ENCODE measurements at places on chromosomes 3 and 15. TPM values are rescaled to one million over a fixed set of nuclear protein-coding genes. Genes with fewer than 3 reads are reported as not detected.

DNA sequence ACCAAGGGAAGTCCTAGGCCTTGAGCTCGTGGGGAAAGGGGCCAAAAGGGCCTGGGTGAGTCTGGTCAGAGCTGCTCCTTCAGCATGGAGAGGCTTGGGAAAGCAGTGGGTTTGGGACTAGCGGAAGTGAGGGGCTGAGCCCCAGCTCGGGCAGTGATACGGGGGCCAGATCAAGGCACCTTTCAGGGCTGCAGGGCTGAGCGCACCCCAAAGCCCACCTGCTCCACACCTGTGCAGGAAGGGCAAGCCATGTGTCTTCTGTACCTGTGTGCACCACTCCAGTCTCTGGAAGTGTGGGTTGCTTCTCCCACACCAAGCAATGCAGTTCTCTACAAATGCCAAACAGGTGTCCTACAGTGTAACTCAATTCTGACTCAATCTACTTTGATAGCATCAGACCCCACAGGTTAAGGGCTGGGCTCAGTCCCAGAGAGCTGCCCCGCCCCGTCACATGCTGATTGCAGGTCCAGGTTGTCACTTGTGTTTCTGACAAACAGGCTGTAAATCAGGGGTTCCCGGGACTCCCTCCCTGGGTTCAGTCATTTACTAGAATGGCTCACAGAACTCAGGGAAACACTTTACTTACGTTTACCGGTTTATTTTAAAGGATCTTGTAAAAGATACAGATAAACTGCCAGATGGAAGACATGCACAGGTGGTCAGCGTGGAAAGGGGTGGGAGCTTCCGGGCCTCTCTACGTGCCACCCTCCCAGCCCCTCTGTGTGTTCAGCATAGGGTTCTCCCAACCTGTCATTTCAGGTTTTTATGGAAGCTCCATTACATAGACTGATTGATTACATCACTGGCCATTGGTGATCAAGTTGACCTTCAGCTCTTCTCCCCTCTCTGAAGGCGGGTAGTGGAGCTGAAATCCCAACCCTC lies 28.8 kb upstream of the KLF13 start:
- no peaks in the 10 kb centered on the region for H3K27me3 ChIP-seq
- peaks cover 5% of the 10 kb centered on the region for H3K4me1 ChIP-seq
- H3K4me3 ChIP-seq: no peak overlapping the region
- no peaks in the 10 kb centered on the region for H3K36me3 ChIP-seq

GRCh38 chr15:83515164-83515563 lies 68.0 kb downstream of the SH3GL3 start:
- no peak overlapping the region for H3K27ac ChIP-seq
- H3K36me3 ChIP-seq: no peaks in the 10 kb centered on the region
- no peak overlapping the region for H3K4me3 ChIP-seq
- no peaks in the 10 kb centered on the region for H3K27me3 ChIP-seq
- no peak for DNase-seq

DNA sequence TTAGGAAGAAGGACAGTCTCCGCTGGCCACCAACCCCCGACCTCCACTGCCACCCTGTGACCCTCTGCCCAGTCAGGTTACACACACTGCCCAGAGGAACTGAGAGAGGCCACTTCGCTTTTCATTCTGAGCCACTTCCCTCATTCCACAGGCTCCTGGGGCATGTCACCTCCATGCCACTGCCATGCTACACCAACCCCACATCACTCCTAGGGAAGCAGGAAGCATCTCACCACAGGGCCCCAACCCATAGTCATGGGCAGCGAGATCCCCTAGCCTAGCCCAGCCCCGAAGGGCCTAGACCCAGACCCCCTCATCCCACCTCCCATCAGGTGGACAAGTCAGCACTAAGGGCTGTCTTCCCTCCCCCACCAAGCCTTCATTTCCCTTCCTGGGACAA lies 1.4 kb downstream of the PLCB2 start:
- H3K36me3 ChIP-seq: no peaks in the 10 kb centered on the region
- no peaks in the 10 kb centered on the region for H3K27me3 ChIP-seq
- peak overlapping the region; percentile 62 for H3K4me3 ChIP-seq
- DNase-seq: no peak

ATP2B2 gene
- total RNA-seq: not detected

MAGI1 gene
- total RNA-seq: 48.2 TPM

DNA sequence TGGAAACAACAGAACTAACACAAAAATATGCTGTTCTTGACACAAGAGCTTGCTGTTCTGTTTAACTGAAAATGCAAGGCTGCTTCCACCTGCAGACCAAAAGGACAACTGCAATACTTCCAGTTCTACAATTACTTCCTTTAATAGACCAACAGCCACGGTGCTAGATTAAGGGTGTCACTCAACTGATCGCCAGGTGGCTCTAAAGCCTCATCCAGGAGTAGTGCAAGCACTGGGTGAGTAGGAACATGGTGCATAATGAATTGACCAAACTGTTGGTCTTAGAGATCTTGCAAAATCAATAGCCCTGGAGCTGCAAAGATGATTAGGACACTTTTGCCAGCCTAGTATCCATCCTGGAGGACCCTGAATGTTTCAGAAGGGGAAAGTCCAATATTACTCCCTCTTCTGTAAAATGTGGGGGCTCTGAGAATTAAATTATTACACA lies 3.6 kb upstream of the CLDN16 start:
- peaks cover under 1% of the 10 kb centered on the region for H3K4me1 ChIP-seq
- H3K27me3 ChIP-seq: no peaks in the 10 kb centered on the region
- no peaks in the 10 kb centered on the region for H3K36me3 ChIP-seq
- DNase-seq: no peak
- no peak overlapping the region for H3K27ac ChIP-seq
- H3K4me3 ChIP-seq: no peak overlapping the region

HDC gene
- total RNA-seq: 4.0 TPM

BAHD1 gene
- total RNA-seq: 10.7 TPM

- H3K27ac ChIP-seq: no peak overlapping the region
- no peaks in the 10 kb centered on the region for H3K4me1 ChIP-seq
- H3K27me3 ChIP-seq: no peaks in the 10 kb centered on the region
- H3K36me3 ChIP-seq: no peaks in the 10 kb centered on the region
Measured at GRCh38 chr3:54982807-54983206, 54.9 kb upstream of the LRTM1 start.

THBS1 gene
- 1,389 TPM for total RNA-seq

MORC1 gene
- not detected for total RNA-seq

LXN gene
- total RNA-seq: 32.2 TPM

DNA sequence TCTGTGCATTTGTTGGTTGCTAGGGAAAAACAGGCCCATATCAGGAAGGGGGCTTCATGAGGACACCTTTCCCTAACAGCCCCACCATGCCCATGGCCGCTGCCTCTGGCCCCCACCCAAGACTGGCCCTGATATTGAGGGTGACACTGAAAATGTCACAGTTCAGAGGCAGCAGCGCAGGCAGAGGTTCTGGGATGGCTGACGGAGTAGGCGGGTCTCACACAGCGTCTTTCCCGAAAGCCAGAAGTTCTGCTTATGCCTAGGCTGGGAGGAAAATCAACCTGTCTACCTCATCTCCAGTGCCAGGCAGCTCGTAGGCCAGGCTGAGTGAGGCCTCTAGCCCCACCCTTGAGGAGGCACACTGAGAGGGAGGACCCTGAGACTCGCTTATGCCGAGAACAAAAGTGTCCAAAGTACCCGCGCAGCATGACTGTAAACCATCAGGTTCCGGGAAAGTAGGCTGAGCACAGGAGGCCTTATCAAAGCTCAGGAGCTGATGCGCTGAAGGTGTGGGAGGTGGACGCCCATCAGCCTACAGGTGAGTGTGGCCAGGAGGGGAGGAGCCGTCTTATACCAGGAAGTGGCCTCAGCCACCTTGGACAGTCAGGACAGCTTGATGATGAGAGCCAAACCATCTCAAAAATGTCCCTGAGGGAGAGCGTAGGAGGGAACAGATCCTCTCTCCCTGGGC lies 27.5 kb downstream of the GRAMD2A start:
- no peaks in the 10 kb centered on the region for H3K36me3 ChIP-seq
- H3K27me3 ChIP-seq: no peaks in the 10 kb centered on the region
- no peak overlapping the region for H3K4me3 ChIP-seq
